GM19239 (cell line): ENCODE measurements at places on chromosomes 12 and 14.

- DNase-seq = no peak
These were observed 67.2 kb upstream of the ACSS3 start for GRCh38 chr12:81010641-81011040.

- DNase-seq = no peak
These were observed 12.5 kb downstream of the OTX2 start for GRCh38 chr14:56797569-56798446.

GRCh38 chr14:105629886-105630215 is 103.5 kb downstream of the TMEM121 start:
- no peak for DNase-seq

GRCh38 chr12:101013993-101014392 is 196.0 kb downstream of the SLC5A8 start:
- no peak for DNase-seq

DNA sequence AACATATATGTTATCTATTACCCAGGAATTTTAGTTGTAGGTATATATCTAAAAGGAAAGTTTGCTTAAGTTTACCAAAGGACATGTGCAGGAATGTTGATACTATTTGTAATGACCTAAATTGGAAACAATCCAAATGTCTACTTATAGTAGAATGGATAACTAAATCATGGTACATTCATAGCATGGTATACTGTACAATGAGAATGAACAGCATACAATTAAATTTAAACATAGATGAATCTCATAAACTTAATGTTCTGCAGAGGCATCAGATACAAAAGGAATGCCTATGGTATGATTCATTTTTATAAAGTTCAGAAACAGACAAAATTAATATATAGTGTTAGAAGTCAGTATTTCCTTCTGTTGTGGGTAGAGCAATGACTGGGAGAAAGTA is 135.4 kb downstream of the GPHN start:
- no peak for DNase-seq

GRCh38 chr14:66045572-66046021 is 440.6 kb upstream of the CCDC196 start:
- no peak for DNase-seq

- no peak for DNase-seq
These were observed 68.0 kb downstream of the DIP2B start for GRCh38 chr12:50572760-50573159.
